GDM1 (cell line): ENCODE measurements at places on chromosomes 5 and 9.

DNA sequence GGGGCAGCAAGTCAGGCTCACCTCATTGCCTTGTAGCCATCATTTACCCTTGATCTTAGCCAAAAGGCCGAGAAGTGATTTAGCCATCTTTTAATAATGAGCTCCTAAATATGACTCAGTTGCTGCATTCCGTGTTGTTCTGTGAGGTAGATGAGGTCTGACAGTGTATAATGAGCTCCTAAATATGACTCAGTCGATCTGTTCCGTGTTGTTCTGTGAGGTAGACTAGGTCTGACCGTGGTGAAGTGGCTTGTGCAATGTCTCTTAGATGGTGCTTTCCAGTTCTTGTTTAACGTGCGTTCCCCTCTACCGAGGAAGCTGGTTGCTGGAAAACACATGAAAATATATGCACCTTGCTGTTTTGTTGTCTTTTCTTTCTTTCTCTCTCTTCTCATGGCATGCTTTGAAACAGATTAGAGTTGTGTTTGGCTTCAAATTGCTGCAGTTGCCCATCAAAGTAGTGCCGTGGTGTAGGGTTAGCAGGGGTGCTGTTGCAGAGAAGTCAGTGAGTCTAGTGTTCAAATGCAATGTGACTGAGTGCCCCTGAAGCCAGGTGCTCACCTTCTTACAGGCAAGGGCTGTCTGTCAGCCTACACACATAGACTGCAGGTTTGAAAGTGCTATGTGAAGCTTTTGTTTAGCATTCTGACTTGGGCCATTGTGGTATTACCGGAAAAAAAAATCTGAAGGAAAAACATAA, 118.6 kb downstream of the KDM4C start:
- no peak for DNase-seq

GRCh38 chr5:141512911-141513626, 24.2 kb downstream of the PCDHGC5 start:
- no peak for DNase-seq

- no peak for DNase-seq
Measured at GRCh38 chr5:165161204-165161603, 1655.8 kb downstream of the MAT2B start.

- no peak for DNase-seq
Measured at GRCh38 chr5:73814233-73814846, 188.3 kb downstream of the ARHGEF28 start.

GRCh38 chr9:89179540-89179894, 899 bp upstream of the SHC3 start:
- DNase-seq, result no peak

GRCh38 chr5:67896311-67896929, 319.1 kb upstream of the PIK3R1 start:
- no peak for DNase-seq

DNA sequence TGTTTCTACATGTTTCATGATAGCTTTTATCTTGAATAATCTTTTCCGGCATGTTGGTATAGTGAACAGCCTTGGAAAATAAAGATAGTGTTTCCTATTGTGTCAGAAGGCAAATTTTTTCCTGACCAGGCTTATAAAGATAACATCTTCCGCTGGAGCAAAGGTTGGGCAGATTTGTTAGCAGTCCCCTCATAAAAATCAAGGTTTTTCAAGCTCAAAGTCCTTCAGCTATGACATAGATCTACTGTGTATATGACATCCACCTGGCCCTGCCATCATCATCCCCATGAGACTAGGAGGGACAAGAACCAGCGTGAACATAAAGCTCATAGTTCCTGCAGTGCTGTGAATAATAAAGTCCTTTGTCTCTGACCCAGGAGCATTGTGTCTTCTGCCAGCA, 30.4 kb upstream of the OTULINL start:
- no peak for DNase-seq

DNA sequence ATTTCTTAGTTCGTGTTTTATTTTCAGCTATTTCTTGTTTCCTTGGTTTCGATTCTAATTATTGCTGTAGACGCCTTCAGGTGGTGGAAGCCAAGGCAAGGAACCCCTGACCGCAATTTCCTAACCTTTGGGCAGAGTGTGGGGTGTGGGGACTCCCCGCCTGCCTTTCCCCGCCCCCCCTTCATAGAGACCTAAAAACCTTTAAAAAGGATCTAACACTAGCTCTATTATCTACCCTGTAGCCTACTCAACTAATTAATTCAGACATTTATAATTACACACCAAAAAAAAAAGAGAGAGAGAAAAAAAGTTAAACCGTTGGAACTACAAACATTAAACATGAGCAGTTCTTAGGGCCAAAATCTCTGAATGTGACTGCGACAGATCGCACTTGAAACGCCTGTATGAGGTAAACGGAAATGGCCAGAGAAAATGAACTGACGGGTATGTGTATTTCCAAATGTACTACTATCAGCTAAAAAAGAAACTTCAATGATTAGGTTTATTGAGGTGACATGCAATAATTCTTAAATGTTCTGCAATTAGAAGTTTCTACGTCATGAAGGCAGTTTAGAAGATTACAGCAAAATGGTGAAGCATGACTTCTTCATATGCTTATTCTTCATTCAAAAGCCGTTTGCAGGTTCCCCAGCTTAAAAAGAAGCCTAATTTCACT, 19.0 kb upstream of the FER start:
- DNase-seq, result no peak

DNA sequence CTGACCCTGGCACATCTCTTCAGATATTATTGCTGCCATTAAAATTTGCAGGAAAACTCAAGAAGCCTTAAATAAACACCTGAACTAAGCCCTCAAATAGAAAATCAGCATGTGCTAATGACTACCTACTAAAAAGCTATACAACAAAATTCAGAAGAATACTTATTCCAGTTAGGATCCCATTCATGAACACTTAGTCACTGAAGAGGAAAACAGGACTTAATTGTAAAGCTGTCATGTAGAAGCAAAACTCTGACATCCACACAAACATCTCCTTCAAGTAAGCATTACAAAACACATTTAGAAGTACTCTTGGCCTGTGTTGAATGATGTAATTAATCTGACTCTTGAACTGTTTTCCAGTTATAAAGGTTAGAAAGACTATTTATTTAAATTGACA, 19.9 kb downstream of the ELL2 start:
- DNase-seq, result no peak

DNA sequence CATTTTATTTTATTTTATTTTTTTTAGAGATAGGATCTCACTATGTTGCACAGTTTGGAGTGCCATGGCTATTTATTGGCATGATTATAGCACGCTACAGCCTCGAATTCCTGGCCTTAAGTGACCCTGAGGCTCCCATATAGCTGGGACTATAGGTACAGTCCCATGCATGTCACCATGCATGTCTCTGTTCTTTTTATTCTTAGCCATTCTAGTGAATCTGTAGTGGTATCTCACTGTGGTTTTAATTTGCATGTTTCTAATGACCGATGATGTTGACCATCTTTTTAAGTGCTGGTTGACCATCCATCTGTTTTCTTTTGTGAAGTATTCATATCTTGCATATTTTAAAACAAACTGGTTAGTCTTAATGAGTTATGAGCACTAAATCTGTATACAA, 76.1 kb downstream of the SLC44A1 start:
- no peak for DNase-seq

DNA sequence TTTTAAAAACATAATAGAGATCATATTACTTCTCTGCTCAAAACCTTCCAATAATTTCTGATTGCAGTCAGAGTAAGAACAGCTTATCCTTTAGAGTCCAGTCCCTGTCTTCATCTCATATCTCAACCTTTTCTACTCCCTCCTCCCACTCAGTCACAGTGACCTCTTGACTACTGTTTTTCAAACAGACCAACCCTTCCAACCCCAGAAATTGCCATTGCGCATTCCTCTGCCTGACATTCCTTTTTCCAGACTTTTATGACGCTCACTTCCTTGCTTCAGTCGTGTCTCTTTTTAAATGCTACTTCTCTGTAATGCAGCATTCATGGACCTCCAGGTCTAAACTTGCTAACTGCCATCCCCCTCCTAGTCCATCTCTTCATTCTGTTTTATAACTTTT, 800.5 kb downstream of the BRINP1 start:
- no peak for DNase-seq

- DNase-seq, result no peak
Measured at GRCh38 chr5:41637424-41637823, 127.0 kb upstream of the PLCXD3 start.

GRCh38 chr5:76763136-76763535, 47.2 kb downstream of the F2R start:
- no peak for DNase-seq

DNA sequence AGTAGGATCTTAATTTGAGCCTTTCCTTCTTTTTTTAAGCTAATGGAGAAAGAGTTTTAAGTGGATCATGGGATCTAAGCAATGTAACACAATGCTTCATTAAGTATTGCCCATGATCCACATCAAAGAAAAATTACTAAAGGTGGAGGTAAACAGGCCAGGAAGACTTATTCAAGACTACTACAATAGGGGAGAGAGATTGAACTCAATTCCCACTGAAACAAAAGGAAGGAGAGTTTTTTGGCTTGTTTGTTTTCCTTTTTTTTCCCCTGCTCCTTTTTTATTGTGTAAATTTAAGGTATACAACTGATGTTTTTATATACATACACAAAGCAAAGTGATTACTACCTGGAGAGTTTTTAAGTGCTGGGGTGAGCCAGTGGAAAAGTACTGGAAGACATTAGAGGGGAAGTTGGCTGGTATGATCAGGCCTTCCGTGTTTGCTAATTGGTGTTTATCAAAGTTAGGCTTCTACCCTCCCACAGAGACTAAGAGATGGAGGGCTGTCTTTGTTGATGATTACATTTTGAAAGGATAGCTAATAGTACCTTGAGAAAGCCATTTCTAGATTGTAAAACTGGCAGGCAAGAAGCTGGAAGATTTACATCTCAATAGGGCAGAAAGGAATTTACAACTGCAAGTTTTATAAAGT, 262.7 kb downstream of the CHSY3 start:
- no peak for DNase-seq

- no peak for DNase-seq
Measured at GRCh38 chr5:131381021-131381420, 117.2 kb downstream of the CDC42SE2 start.

GRCh38 chr9:136004712-136005111, 43.5 kb upstream of the UBAC1 start:
- no peak for DNase-seq

DNA sequence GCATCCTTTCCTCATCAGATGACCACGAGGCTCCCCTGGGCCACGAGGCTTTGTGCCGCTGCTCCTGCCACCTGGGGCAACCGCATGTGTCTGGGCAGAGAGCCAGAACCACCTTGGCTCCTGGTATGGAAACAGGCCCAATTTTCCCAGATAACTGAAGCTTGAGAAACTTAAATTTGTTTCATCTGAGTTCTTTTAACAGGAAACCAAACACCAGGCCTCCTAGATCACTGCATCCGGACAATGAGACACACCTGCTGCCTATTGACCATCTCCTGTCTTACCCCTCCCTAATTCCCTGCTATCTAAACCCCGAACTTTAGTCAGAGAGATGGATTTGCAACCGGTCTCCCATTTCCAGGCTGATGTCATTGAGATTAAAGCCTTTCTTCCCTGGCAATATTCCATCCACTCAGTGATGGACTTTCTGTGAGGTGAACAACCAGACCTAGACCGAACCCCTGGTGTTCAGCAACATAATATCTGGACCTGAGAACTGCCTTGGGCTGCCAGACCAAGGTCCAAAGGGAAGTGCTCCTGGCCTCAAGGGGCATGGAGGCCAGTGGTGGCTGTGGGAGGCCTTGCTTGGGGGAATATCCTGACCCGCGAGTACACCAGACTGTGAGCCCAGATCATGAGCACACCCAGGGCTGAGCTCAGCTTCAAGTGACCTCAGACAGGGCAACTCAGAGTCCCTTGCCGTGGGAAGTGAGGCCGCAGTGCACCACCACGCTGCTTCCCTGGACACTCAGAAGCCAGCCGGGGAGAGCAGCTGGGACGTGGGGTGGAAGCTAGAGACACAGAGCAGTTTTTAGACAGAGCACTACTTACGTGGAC, 199.7 kb downstream of the HSPA4 start:
- no peak for DNase-seq

DNA sequence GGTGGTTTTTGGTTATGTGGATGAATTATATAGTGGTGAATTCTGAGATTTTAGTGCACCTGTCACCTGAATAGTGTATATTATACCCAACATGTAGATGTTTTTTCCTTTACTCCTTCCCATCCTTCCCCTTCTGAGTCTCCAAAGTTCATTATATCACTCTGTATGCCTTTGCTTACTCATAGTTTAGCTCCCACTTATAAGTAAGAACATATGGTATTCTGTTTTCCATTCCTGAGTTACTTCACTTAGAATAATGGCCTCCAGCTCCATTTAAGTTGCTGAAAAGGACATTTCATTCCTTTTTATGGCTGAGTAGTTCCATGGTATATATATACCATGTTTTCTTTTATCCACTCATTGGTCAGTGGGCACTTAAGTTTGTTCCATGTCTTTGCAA, 161.6 kb upstream of the CD180 start:
- no peak for DNase-seq

- no peak for DNase-seq
Measured at GRCh38 chr5:72378639-72379289, 58.6 kb downstream of the PTCD2 start.

GRCh38 chr5:132639706-132640130, 18.3 kb upstream of the IL13 start:
- peak; percentile 50 for DNase-seq

GRCh38 chr5:124460642-124461041, 285.8 kb downstream of the ZNF608 start:
- no peak for DNase-seq

DNA sequence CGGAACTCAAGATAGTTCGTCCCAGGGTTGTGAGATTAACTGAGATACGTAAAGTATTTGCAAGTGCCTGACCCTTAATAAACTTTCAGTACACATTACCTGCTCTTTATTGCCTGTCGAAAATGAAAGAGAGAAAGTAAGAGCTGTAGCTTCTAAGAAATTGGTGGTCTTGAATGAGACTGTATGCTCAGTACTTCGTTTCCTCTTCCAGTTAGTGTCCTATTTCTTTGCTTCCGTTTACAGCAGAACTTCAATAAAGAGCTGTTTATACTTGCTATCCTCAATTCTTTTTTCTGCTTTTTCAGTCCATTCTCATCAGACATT, 534 bp downstream of the SRFBP1 start:
- no peak for DNase-seq

DNA sequence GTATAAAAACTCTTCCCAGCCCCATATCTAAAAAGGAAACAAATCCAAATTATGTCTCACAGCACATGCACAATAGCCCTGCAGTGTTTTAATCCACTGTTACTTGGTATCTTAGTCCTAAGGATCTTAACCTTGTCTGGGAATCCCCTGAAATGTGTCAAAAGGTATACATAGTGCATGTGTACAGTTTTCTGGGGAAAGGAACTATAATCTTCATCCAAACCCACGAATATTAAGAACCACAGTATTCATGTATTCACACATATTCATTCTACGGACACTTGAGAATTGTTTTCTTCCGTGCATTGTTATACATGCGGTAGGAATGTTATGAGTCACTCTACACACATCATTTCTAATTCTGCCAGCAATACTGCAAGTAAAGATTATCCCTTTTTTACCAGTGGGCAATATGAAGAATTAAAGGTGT, 47.8 kb upstream of the SNX2 start:
- DNase-seq, result no peak

DNA sequence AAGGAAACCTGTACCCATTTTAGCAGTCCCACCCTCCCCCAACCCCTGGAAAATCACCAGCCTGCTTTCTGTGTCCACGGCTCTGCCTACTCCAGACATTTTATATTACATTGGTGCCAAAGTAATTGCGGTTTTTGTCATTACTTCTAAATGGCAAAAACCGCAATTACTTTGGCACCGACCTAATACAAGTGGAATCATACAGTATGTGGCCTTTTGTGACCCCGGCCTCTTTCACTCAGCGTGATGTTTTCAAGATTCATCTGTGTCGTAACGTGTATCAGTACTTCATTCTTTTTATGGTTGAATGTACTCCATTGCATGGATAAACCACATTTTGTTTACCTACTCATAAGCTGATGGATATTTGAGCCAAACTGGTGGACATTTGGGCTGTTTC, 9.7 kb upstream of the ORM1 start:
- no peak for DNase-seq
